CD4-positive, alpha-beta T cell treated with Interleukin-6 at 100 ng/mL for 8 hours (primary cell): ENCODE measurements at places on chromosomes 7 and 10.

DNA sequence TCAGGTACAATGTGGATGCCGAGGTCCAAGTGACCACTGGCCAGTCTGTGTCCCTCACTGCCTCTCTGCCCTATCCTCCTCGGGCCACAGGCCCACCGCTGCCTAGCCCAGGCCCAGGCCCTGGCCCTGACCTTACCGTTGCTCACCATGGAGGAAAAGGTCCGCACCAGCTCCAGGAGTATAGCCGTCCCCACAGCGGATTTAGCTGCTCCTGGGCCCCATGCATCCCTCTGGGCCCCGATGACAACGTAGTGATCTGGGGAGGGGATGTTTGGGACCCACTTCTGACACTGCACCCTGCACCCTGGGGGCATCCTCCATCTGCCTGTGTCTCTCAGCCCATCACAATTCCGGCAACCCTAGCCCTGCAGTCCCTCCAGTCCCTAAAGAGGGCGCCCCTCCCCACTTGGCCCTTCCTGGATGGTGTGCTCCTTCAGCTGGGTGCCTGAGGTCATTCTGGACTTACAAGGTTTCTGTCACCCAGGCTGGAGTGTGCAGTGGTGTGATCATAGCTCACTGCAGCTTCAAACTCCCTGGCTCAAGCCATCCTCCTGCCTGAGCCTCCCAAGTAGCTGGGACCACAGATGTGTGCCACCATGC lies 12.1 kb downstream of the TFR2 start:
- no peak for DNase-seq

DNA sequence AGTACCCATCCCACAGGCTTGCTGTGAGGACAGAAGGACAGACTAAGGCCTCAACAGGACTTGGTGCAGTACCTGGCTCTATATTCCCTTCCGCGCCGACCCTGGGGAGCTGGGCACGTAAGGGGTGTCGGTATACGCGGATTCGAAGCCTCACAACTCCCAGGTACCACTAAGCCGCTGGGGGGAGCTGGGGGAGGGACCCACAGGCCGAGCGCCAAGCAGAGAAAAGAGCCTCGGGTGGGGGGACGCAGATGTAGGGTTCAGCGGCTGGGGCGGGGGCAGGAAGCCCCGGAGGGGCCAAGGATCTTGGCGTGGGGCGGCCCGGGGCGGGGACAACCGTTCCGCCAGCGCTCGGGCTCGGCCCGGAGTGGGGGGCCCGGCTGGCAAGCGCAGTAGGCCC lies 126.4 kb upstream of the ZNF746 start:
- DNase-seq, result peak; percentile 33

GRCh38 chr7:148735141-148735540 lies 36.4 kb downstream of the CUL1 start:
- no peak for DNase-seq

DNA sequence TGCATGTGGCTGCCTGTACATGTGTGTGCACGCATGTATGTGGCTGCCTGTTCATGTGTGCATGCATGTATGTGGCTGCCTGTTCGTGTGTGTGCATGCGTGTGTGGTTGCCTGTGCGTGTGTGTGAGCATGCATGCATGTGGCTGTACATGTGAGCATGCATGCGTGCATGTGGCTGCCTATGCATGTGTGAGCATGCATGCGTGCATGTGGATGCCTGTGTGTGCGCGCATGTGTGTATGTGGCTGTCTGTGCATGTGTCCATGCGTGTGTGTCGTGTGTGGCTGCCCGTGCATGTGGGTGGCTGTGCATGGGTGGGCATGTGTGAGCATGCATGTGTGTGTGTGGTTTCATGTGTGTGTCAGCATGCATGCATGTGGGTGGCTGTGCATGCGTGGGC lies 218.3 kb downstream of the ELFN1 start:
- DNase-seq, result no peak

GRCh38 chr10:35498693-35499092 lies 106.4 kb upstream of the GJD4 start:
- DNase-seq, result no peak

DNA sequence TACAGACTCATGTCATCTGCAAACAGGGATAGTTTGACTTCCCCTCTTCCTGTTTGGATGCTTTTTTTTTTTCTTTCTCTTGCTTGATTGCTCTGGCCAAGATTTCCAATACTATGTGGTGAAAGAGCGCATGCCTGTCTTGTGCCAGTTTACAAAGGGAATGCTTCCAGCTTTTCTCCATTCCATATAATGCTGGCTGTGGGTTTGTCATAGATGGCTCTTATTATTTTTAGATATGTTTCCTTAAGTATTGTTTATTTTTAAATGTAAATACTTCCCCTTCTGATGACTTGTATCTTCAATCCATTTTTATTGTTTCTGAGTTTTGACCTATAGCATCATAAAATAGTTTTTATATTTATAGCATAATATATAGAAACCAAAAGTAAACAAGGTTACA lies 17.9 kb downstream of the FAM237B start:
- DNase-seq, result no peak

DNA sequence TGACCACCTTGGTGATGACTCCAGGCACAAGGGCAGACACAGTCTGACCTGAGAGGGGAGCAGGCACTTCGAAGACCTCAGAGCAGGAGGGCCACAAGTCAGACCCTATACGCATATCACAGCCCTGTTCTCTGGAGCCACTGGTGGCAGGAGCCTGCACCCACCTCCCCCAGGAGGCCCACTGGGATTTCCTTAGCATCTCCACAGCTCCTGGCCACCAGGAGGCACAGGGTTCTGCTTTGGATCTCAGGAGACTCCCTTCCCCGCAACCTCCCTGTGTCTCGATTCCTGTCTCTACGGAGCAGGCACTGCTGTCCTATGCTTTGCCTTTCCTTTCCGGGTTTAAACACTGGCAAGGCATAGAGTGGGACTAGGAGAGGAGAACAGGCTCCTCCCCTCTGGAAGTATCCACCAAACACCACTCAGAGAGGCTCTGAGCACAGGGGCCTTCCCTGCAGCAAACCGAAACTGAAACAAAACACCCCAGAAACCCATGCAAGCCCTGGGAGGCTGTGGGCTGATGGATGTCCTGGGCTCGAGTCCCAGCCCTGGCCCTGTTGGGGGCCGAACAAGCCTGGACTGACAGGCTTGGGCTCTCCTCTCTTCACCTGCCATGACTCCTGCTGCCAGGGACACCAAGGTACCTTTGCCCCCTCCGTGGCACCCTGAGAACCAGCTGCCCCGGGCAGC lies 166.3 kb downstream of the NEURL1 start:
- peak; percentile 61 for DNase-seq

GRCh38 chr7:44736896-44737295 lies 11.8 kb upstream of the ZMIZ2 start:
- no peak for DNase-seq

DNA sequence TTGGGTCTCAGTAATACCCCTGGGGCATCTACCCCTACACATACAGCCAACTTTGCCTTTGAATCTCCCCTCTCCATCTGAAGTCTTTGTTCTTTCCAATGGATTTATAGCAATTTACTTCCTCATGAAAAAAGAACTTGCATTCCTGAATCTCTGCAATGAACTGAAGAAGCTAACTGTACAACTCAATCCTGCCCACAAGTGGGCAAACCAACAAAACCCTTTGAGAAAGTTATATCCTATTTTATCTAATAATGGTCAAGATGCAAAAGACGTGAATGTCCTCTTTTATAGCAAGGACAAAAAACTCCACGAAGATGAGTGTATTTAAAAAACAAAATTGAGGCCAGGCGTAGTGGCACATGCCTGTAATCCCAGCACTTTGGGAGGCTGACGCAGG lies 991.3 kb downstream of the LRMDA start:
- no peak for DNase-seq

GRCh38 chr10:49257626-49258349 lies 41.2 kb upstream of the C10orf71 start:
- no peak for DNase-seq

GRCh38 chr10:96646751-96647166 lies 59.9 kb upstream of the TM9SF3 start:
- DNase-seq, result no peak

- peak; percentile 51 for DNase-seq
These were observed 14.2 kb downstream of the MTURN start for GRCh38 chr7:30148951-30149459.

DNA sequence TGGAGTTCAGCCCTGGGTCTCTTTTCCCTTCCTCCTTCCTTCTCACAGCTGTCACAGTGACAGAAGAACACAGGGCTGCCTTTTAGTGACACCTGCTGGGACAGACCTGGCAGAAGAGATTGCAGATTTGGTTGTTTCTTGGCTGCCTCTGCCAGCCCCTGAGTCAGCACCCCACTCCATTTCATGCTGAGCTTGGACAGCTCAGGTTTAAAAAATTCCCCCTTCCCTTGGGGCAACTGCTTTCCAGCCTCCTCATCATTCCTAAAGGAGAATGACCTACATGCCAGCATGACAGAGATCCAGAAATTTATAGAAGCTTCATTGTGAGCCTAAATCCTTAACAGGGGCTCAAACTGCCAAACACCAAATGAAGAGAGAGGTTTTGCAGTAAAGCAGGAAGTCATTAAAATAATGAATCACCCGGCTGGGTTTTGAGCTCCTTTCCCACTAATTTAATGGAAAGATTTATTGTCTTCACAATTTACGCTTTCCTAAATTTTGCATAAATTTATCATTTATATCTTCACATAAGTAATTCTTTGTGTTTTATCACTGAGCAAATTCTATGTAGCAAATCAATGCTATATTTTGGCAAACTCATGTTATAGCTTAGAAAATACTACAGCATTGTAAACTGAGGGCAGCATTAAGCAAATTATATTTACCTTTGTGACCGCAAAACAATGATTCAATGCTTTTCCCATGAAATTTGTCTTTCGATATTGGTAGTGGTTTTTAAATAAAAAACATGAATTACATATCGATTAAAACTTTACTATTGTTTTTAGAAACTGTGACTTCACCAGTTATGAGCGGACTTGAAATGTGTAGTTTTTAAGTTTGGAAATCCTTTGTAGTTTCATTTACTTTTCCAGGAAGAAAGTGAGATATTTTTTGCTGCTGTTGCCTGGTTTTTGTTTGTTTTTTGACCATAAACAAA lies 399.5 kb upstream of the ANKRD30A start:
- no peak for DNase-seq

- no peak for DNase-seq
These were observed 131.0 kb downstream of the SEM1 start for GRCh38 chr7:96578606-96579005.

DNA sequence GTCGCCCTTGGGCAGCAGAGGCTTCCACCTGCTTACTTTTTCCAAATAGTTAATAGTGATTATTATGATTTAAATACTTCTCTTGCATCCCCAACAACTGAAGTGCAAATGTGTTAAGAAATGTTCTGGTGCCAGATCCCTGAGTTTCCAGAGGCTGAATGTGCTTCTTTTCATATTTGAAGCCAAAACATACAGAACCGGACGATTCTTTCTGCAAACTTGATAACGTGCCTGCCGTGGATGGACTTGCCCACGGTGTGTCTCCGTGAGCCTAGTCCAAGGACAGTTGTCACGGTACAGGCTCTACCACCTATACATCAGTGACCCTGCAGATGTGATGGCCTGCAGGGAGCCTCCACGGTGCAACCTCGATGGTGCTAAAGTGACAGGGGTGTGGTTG lies 198.6 kb upstream of the LYZL2 start:
- no peak for DNase-seq

- no peak for DNase-seq
These were observed 964.0 kb downstream of the SORCS3 start for GRCh38 chr10:105605104-105605503.

GRCh38 chr7:13107291-13107690 lies 419.9 kb downstream of the ARL4A start:
- no peak for DNase-seq

GRCh38 chr10:37490266-37490665 lies 364.9 kb downstream of the ANKRD30A start:
- DNase-seq, result no peak

DNA sequence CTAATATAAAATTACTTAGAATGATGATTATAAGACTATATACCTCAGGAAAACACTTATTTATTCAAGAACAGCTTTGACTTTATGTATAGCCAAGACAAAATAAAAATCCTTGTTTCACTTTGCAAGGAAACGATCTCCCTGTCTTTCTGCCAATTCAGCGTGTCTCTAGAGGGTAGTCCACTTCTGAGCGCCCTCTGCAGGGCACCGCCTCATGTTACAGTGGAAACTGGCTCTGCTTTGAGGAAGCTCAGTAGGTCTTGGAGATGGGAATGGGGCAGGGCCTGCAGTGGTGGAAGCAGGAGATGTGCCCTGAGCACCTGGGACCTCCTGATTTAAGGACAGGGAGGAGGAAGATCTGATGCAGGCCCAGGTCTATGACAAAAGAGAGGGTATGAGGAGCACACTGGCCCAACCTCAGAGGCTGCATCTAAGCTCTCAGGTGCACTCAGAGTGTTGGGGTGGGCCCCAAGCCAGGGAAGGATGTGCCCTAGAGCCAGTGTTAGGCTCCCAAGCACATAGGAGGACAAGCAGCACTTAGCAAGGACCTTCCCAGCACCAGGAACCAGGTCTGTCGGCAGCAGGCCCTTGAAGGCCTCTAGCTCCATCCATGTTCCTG lies 481.0 kb downstream of the TNS3 start:
- no peak for DNase-seq

DNA sequence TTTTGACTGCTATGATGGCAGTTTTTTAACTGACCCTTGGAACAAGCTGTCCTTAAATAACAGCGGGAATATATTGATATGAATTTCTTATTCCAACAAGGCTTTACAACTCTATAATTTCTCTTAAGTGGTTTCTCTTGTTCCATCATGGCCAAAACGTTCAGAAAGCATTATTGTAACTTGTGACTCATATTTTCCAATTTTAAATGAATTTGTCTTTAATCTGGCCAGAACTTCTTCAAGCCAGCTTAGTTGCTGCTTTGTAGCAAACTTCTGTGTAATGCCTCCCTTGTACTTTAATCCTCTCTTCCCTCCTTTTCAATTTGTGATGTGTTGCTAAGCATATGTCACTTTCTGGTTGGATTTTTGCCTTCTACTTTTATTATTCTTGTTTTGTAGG lies 271.9 kb downstream of the KIF20B start:
- DNase-seq, result no peak

GRCh38 chr7:27420702-27421101 lies 178.1 kb downstream of the EVX1 start:
- DNase-seq, result no peak

- no peak for DNase-seq
These were observed 215.7 kb upstream of the CDC14C start for GRCh38 chr7:48708635-48709034.

GRCh38 chr7:148255333-148255732 lies 335.2 kb upstream of the C7orf33 start:
- no peak for DNase-seq

GRCh38 chr10:86197166-86197790 lies 169.3 kb downstream of the GRID1 start:
- no peak for DNase-seq

- DNase-seq, result no peak
These were observed 48.2 kb downstream of the XPNPEP1 start for GRCh38 chr10:109875151-109875568.
